ENCODE measurements at places on chromosomes 16 and 17. TPM values are rescaled to one million over a fixed set of nuclear protein-coding genes. Genes with fewer than 3 reads are reported as not detected.

DNA sequence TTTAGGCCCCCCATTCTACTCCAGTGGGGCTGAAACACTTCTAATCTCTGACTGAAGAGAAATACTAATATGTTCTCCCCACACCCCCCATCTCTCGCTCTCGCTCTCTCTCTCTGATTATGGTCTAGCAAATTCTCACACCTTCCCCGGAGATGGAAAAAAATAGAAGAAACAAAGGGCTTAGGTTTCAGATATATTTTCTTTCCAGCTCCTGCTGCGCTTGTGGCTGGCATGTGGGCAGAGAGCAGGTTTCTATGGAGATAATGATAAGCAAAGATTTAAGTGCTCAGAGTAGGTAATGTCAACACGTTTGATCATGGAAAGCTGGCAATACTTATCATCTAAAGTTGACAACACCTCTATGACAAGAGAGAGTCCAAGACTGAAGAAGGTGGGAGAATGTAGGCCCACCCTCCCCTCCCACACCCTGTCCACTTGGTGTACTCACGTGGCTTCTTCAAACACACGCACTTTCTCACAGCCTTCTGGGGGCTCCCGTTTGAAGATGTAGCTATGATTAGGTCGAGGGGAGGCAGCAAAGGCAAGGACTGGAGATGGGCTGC lies 8.0 kb upstream of the SLC35B1 start:
- peak overlapping the region; percentile 35 for H3K27ac ChIP-seq
- H3K27me3 ChIP-seq: no peaks in the 10 kb centered on the region
- no peak for DNase-seq
- no peak overlapping the region for H3K4me3 ChIP-seq
- peaks cover 88% of the 10 kb centered on the region for H3K36me3 ChIP-seq

DNA sequence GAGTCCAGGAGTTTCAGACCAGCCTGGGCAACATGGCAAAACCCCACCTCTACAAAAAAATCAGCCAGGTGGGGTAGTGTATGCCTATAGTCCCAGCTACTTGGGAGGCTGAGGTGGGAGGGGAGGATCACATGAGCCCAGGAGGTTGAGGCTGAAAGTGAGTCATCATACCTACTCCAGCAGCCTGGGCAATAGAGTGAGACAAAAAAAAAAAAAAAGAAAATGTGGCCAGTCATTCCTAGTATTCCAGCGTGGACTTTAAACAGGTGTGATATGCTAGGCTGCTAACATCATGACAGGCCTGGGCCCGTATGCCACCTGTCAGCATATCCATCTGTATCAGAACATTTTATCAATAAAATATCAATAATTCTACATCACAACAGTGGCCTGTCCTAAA lies 143.3 kb downstream of the AATF start:
- H3K36me3 ChIP-seq: peaks cover 60% of the 10 kb centered on the region
- peaks cover 11% of the 10 kb centered on the region for H3K4me1 ChIP-seq
- H3K27me3 ChIP-seq: no peaks in the 10 kb centered on the region
- no peak overlapping the region for H3K27ac ChIP-seq
- no peak for DNase-seq

The ITGA3 gene
- 7.7 TPM for total RNA-seq

The DOC2A gene
- total RNA-seq: not detected
